ENCODE measurements at places on chromosomes 5 and 9.

- DNase-seq, result no peak
Measured at GRCh38 chr5:126236994-126237393, 186.2 kb upstream of the GRAMD2B start.

- peak; percentile 11 for DNase-seq
Measured at GRCh38 chr5:143481697-143482531, 78.4 kb upstream of the NR3C1 start.

DNA sequence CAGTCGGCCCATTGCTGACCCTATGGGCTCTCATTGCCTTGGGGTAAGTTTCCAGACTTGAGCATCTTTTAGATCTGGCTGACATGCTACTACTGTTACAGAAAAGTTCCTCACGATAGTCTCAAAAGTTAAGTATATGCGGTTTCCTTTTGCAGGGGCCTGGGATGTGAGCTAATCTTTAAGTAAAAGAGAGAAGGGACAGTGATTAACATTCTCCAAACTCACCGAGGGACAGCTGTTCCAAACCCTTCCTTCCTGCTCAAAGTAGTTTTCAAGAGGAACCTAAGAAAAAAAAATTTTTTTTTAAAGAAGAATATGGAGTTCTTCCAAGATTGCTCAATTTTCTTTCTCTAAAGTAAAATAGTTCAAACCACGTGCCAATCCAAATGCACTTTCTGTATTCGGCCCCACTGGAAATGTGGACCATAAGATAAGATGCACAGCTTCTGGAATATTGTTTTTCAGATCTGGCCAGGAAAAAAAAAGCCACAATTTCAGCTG is 168.0 kb upstream of the SPRY4 start:
- DNase-seq, result peak; percentile 36

DNA sequence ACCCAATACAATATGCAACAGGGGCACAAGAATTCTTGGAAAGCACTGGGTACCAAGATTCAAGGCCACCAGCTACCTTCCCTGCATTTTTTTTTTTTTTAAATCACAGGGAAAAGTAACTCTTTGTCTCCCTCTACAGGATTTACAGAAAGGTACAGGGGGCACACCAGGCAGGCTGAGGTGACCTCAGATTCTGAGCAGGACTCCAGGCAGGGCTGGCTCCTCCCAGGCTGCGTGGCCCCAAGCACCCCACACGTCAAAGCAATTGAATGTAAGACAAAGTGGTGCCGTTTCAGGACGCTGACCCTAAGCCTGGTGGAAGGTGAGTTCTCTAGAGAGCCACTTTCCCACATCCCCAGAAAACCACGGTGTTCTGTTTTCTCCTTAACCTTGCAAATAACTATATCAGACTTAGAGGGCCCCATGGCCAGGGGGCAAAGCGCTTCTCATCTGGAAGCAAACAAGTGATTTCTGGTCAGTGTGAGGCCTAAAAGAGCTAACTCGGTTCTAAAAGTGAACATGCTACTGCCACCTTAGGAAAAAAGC is 222.6 kb downstream of the ROR2 start:
- peak; percentile 86 for DNase-seq

DNA sequence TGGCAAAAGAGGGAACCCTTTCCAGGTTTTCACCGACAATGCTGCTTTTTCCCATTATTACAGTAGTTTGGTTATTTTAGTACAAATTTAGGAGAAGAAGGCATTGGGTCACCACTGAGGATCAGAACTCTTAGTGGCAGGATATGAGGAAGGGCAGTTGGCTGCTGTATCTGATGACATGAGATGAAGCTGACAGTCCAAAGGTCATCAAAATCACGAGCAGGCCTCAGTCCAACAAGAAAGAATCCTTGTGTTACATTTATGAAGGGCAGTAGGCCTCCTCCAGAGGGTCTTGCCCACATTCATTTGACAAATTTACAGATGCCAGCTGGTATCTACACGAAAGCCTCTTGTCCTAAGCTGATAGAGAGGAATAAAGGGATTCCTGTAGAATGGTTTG is 49.5 kb upstream of the COL15A1 start:
- no peak for DNase-seq

DNA sequence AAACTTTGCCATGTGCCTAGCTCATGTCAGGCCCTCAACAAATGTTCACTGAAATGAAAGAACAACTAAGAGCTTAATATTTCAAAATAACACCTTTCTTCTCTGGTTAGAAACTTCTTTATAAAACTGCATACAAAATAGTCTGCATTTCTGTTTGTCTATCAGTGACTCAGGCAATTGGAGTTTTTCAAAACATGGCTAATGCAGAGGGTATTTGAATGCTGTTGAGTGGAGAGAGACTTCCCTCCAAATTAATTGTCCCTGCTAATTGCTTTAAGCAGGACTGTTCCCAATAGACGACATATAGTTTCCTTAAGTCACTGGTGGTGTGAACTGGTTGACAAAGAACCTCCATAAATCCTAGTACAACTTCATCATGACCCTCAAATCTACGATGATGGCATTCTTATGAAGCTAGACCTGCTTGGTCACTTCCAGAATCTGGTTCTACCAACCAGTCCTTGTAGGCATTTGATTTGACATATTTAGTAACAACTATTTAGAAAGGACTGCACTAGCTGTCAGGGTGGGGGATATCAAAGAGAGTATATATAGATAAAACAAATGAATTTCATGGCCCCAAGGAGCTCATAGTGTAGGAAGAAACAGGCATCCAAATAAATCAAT is 84.5 kb downstream of the PRLR start:
- DNase-seq, result no peak

DNA sequence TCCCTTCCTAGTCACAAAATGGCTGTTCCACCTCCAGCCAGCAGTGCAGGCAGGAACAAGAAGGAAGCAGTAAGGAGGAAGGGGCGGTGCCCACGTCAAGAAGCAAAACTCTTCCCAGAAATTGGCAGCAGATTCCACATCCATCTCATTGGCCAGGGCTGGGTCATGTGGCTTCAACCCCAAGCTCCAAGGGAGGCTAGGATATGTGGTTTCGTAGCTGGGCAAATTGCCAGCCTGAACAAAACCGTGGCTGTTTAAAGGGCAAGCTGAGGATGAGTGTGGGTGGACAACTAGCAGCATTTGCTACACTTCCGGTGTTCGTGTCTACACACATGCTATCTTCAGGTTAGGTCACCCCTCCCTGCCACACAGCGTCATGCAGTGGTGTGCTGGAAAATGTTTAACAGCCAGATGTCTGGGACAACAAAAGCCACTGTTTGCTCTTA is 92.1 kb upstream of the MAP1B start:
- DNase-seq, result no peak

- no peak for DNase-seq
Measured at GRCh38 chr9:93088656-93089015, 7.4 kb upstream of the CARD19 start.

DNA sequence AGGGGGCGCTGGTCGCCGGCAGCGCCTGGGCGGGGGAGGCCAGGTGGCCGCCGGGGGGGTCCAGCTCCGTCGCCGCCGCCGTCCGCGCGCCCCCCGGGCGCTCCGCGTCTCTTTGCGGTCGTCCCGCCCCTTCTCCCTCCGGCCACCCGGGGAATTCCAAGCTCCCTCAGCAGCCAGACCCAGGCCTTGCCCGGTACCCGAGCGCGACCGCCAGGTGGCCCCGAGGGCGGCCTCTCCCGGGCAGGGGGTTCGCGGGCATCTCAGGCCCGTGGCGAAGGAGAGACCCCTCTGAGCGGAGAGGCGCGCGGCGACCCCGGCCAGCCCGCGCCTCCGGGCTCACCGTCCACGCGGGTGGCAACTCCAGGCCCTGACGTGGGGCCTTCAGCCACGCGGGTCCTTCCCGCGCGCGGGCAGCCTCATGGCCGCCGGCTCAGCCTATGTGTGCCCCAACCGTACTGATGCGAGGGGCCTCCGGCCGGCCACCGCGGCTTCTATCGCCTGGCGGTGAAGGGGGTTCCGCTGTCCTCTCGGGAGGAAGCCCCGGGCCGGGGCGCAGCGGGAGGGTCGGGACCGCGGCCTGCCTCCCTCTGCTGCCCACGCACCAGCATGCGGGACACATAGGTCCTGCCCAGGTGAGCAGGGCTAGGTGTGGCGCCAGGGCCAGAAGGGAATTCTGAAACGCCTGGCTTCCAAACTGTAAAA is 529 bp upstream of the NRARP start:
- DNase-seq, result no peak

All from GM03348 (cell line).